ENCODE measurements at places on chromosomes 1 and 21.

DNA sequence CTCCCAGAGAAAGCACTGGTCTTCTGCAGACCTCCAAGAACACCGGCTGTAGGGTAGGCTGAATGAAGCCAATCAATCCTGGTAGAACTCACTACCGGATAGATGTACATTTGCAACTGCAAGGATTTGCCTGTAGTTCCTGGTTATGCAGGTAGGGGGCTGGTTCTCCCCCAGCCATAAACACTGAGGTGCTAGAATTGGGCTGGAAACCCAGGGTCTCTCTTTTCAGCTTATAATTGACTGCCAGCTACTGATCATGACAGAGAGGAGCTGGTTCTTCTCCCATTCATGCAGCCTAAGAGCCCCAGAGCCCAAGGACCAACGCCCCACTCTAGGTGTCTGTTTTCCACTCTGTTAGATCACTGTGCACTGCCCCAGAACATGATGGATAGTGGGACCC is 21.5 kb upstream of the MTARC2 start:
- DNase-seq: no peak

DNA sequence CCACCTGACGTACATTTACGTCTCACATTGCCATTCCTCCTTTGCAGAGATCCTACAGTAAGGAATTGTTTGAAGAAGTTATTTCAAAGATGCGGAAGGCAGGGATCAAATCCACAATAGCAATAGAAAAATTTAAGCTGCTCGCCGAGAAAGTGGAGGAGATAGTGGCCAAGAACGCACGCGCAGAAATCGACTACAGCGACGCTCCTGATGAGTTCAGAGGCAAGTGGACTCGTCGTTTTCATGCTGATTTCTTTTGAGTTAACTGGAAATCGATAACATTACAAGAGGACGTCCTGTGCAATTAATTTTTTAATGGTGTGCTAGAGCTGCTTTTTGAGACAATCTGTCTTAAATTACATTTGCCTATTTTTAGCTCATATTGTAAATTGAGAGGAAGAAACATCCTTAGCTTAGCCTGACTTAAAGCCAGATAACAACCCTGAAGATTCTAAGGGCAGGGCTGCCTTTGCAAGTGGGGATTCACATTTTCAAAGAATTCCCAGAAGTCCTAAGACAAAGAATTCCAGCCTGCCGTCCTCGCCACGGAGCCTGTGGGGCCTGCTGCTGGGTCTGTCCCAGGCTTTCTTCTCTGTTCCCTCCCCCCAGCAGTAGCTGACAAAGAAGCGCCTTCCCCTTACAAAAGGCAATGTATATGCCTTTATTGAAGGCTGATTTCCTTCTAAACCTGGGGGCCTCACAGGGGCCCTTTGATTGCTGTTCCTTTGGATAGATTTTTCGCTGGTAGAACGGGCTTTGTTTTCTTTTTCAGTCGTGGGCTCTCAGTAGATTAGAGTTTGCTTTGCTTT is 31.6 kb upstream of the KIF1B start:
- no peak for DNase-seq

- no peak for DNase-seq
These were observed 93.9 kb downstream of the ADAMTS1 start for GRCh38 chr21:26751305-26751704.

DNA sequence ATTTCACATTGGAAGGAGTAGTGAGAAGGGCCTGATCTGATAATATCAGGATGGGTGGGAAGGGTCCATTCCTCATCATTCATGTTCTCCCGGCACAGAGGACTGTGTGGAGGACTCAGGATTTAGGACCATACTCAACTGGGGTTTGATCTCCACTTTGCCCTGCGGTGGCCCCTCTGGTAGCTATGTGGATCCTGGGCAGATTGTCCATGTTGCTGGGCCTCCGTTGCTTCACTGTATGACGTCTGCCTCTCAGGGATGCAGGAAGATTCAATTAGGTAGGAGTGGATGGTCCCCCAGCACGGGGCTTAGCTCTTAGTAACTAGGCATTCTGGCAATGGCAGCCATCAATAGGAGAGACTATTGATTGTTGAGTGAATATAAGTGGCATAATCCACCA is 2.3 kb downstream of the ETS2 start:
- no peak for DNase-seq

- DNase-seq: no peak
These were observed 88.8 kb downstream of the STUM start for GRCh38 chr1:226637147-226637935.

DNA sequence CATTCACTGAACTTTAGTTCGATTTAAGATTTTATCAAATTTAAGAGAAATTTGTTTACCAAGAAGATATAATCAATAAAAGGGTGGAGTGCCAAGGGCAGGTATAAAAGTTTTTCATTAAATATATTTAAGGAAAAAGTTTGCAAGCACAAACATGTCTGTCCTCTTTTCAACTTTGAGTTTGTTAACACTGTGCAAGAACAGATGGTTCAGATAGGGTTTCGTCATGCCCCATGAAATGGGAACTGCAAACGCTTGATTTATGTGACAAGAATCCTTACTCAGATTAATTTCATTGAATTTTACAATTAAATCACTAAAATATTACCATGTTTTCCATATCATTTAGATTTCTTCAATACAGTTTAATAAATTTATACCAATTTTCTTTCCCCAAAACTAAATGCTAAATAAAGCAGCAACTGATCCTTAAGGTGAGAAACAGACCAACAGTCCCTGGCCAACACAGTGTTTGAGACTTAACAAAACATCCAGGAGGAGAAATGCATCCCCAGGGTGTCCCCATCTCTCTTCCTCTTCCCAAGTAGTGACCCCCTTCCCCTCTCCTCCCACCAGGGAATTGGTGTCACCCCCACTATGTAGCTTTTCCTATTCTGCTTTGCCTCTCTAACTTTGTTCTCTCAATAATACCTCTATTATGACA is 292.9 kb downstream of the LTN1 start:
- DNase-seq: no peak

DNA sequence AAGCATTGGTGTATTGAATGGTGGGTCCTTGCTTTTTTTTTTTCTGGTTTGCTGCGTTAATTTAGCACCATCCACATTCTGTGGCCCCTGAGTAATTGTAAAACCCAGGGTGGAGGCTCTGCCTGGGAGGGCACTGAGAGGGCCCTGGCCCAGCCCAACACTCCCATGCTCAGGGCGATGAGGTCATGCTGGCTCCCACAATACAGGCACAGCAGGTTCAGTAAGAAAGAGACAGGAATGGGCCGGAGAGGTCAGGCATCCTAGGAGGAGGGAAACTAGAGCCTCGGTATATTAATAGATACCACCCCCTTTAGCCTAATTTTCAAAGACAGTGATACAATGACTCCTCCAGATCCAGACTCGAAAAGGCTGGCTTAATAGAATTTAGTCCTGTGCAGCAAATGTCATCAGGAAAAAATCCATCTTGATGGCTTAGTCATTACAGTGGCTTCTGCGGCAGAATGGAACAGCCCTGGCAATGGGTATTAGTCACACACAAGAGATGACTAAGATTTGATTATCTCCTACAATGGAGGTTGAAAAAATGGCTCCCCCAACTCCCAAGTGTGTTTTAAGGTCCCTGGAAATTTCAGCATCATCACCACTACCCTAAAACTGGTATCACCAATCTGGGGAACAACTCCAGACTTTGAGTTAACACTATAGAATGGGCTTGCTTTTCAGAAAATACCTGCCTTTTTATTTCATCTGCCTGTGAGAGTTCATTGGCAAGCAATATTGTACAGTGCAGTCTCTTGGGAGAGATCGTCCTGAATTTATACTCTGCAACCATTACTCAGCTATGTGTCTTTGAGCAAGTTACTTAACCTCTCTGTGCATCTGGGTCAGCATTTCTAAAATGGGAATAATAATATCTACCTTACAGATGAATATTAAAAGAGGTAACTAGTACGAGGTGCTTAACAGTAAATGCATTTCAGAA is 43.9 kb upstream of the LYST start:
- DNase-seq: peak; percentile 85

GRCh38 chr1:207853372-207853757 is 57.6 kb downstream of the CD34 start:
- DNase-seq: peak; percentile 66

GRCh38 chr1:63200676-63201075 is 121.7 kb upstream of the FOXD3 start:
- no peak for DNase-seq

DNA sequence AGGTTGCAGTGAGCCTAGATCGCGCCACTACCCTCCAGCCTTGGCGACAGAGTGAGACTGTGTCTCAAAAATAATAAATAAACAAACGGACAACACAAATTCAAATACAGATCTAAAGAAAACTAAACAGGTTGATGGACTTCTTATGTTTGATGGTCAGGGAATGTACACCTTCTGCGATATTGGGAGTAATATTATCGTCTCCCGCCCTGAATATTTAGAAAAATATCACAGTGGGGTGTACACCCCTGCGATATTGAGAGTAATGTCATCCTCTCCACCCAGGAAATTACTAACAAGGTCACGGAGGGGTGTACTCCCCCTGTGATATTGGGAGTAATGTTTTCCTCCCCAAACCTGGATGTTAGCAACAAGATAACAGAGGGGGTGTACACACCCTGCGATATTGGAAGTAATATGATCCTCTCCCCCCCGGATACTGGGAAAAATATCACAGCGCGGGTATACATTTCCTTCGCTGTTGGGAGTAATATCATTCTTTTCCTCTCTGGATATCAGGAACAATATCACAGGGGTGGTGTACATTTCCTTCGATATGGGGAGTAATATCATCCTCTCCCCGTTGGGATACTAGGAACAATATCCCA is 1.4 kb upstream of the CFAP298 start:
- no peak for DNase-seq

DNA sequence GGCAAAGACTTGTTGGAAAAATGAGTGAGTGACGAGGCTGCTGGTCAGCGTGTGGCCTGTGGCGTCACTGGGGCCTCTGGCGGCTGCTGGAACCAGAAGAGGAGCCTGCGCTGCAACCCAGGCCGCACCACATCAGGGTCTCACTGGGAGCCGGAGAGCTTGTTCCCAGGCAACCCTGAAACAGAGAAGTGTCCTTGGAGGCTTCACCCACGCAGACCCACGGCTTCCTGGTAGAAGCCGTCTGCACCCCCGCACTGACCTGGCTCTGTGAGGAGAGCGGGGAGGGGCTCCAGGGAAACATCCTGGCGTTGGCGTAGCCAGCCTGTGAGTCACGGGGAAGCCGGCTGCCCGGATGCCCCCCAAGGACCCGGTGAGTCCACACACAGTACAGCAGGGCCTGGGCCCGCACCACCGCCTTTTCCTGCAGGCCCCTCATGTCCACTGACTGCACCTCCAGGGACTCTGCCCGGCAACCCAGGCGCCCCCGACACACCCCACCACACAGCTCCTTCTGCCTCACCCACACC is 57.4 kb downstream of the COL6A1 start:
- DNase-seq: peak; percentile 90

GRCh38 chr1:12078575-12078937 is 15.5 kb downstream of the TNFRSF8 start:
- no peak for DNase-seq

GRCh38 chr1:59856725-59857338 is 42.1 kb downstream of the HOOK1 start:
- DNase-seq: no peak

- DNase-seq: no peak
These were observed 91.5 kb upstream of the GCLM start for GRCh38 chr1:94000510-94001282.

DNA sequence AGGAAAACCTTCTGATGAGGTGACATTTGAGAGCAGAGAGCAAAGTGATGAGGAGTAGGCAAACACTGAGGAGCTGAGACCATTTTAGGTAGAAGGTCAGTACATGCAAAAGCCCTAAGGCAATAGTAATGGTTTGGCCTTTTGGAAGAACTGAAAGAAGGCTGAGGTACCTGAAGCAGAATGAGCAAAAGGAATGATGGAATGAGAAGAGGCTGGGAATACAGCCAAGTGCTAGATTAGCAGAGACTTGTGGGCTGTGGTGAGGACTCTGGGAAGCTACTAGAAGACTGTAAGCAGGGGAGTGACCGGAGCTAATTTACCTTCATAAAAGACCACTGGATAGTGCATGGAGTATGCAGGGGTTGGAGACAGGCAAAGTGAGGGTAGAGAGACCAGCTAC is 77.9 kb downstream of the GFI1 start:
- DNase-seq: no peak

DNA sequence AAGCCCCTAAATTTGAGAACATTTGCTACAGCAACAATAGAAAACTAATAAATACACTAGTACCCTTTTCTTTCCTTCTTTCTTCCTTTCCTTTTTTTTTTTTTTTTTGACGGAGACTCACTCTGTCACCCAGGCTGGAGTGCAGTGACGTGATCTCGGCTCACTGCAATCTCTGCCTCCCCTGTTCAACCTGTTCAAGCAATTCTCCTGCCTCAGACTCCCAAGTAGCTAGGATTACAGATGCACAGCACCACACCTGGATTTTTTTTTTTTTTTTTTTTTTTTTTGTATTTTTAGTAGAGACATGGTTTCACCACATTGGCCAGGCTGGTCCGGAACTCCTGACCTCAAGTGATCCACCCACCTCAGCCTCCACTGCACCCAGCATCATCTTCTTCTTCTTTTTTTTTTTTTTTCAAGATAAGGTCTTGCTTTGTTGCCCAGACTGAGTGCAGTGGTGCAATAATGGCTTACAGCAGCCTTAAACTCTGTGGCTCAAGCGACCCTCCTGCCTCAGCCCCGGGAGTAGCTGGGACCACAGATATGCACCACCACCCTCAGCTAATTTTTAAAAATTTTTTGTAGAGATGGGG is 19.6 kb upstream of the CBR3 start:
- DNase-seq: no peak

- no peak for DNase-seq
These were observed 2.0 kb downstream of the RGS8 start for GRCh38 chr1:182682406-182682805.

- DNase-seq: no peak
These were observed 194.6 kb upstream of the SAMSN1 start for GRCh38 chr21:14740692-14741091.

GRCh38 chr1:163537809-163538208 is 216.1 kb downstream of the NUF2 start:
- no peak for DNase-seq

DNA sequence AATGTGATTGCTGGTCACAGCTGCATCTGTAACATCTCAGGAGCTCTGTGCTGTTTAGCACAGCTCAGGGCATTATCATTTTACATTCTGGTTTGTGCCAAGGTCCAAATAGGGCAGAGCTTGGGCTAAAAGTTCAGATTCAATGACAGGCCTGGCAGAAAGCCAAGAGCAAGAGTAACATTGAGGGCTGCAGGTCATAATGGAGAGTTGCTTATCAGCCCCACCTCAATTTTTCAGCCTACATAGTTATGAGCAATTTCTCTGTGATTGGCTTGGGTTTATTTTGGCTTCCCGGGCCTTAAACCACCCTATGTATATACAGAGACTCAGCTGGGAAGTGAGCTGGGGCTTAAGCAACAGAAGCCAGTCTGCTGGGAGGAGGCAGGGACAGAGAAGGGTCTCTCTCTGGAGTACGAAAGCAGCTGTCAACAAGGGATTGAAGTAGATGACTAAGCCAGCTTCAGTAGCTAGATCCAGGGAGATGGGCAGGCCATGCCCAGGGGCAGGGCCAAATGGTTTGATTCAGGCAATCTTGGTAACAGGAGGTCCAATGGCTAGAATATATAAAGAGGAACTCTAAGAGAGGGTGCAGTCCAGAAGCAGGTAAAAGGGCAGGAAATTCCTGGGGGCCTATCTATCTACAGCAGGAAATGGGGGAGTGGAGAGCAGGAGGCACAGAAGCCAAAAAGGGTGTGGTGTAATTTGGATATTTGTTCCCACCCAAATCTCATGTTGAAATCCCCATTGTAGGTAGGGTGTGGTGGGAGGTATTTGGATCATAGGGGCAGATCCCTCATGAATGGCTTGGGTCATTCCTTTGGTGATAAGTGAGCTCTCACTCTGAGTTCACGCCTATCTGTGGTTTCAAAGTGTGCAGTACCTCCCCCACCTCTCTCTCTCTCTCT is 49.0 kb downstream of the BRINP2 start:
- DNase-seq: no peak

- DNase-seq: no peak
These were observed 2.1 kb downstream of the HEATR1 start for GRCh38 chr1:236602171-236602570.
